Liver (tissue), 10 donors: ENCODE measurements at places on chromosomes 1 and 21. TPM values are rescaled to one million over a fixed set of nuclear protein-coding genes. Genes with fewer than 3 reads are reported as not detected.

GJB4 gene
- not detected for total RNA-seq

- no peak for DNase-seq
Observed at GRCh38 chr21:44461005-44461404, 5.7 kb downstream of the LRRC3 start.

DNA sequence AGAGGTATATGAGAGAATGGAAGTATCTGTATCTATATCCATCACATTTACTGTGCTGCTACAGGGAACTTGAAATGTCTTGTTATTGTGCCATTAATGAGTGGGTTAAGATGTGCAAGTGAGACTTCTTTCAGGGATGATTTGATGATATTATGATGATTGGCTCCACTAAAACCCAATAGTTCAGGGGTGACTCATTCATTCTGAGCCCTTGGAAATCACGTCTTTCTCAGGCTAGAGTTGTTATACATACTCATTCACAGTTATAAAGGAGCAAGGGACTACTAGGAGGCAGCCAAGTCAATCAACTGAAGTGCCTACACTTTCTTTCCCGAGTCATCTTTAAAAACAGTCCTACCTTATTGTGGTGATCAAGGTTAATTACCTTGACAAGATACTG, 1109.8 kb upstream of the B3GALT2 start:
- DNase-seq, result no peak

CLIC6 gene
- total RNA-seq, result 0.59 TPM

REN gene
- 0.05 TPM for total RNA-seq

DNA sequence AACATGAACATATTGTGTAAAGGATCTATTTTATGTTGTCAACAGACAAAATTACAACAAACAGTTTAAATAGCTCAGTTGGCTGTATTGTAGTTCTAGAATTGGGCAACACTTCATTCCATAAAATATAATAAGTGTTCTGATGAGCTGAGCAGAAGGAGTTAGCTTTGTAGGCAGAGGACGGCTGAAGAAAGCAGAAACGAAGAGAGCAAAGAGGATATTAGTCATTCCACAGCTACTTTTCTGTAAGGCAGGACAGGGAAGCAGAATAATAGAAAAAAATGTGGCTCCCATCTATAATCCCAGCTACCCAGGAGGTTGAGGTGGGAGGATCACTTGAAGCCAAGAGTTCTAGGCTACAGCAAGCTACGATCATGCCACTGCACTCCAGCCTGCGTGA, 20.2 kb upstream of the IVNS1ABP start:
- no peak for DNase-seq

HSD3B2 gene
- total RNA-seq, result 0.25 TPM

KRTAP19-1 gene
- total RNA-seq, result not detected

DNA sequence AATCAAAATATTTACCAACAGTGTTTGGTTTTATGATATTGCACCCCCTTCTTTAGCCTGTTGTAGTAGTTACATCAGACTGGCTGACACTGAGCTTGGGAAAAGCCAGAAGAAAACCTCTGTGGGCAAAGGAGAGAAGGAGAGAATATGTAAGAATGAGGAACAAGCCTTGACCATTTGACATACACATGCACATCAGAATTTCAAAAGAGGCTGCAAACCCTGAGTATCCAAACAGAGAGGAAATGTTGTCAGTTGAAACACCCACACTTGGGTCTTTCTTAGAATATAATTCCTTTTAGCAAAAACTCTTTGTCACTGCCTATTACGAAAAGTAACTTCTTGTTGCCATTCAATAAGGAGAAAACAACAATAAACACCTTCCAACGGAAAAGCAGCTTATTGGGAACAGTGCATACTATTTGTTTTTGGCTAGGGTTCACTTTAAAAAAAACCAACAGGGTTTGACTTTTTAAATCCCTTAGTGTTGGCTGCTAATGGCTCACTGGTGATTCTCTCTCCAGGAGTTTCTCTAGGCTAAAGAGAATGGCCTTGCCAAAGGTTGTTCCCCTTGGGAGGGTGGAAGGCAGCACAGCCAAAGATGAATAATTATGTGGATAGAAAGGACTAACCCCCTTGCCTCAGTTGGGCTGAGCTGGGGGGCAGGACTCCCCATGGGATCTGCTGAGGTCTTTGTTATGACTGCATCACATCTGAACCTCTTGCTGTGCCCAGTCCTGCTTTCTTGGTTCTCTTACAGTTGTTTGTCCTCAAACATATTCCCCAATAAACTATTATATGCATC, 48.9 kb downstream of the GORAB start:
- DNase-seq, result no peak

CHRNB2 gene
- under 0.01 TPM for total RNA-seq

DNA sequence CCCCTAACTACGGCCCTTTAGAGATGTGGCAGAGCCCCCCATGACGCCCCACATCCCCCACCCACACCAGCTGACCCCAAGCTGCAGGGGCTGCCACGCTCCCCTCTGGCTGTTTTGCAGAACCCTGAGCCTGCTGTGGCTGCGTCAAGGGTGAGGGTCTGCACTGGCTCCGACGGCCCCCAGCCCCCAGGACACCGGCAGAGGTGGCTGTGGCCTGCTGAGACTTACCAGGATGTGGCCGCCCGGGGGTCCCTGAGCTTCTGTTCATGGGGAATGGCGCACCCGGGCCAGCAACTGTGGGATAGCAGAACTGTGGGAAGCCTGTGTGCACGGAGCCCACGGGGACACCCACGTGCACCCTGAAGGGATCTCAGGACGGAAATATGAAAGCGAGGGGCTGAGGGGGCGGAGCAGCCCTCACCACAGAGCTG, 12.8 kb upstream of the RNF223 start:
- DNase-seq, result no peak

- DNase-seq, result no peak
Observed at GRCh38 chr21:34793471-34793870, 124.7 kb downstream of the CLIC6 start.

TESK2 gene
- 6.6 TPM for total RNA-seq

RAVER2 gene
- total RNA-seq, result 6.7 TPM

DNA sequence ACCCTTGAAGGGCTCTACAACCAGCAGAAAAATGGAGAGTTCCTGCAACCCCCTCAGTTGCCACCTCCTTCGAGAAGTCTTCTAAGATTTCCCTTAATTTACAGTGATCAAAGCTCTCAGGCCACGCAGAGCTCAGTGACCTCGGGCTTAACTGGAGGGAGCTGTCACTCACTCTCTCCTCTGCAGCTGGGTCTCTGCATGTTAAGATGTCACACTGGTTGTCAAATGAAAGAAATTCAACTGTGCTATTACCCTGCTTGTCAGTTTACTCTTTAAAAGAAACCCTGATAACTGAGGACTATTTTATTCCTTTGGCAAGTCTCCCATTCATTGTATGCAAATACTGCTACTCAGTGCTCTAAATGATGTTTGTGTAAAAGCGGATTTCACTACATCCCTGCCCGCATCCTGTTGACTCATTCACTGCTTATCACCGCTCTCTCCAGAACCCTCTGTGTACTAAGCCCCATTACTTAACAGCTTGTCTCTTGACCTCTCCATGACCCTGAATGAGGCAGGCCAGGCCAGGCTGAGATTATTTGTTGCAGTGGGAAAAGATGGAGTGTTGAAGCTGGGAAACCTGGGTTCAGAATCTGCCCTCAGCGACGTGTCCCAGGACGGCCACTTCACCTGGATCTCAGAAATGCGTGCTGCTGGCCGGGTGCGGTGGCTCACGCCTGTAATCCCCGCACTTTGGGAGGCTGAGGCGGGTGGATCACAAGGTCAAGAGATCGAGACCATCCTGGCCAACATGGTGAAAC, 13.7 kb downstream of the DHRS3 start:
- DNase-seq, result no peak

DNA sequence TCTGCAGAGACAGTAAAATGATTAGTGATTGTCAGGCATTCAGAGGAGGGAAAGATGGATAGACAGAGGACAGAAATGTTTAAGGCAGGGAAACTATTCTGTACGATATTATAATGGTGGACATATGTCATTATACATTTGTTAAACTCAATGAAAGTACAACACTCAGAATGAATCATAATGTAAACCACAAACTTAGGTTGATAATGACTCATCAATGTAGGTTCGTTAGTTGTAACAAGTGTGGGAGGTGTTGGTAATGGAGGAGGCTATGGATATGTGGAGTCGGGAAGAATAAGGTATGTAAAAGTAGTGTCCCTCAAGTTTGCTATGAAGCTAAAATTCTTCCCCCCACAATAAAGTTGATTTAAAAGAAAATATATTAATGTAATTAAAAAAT, 455.0 kb downstream of the BRINP3 start:
- DNase-seq, result no peak

RXRG gene
- total RNA-seq, result 0.42 TPM

DNA sequence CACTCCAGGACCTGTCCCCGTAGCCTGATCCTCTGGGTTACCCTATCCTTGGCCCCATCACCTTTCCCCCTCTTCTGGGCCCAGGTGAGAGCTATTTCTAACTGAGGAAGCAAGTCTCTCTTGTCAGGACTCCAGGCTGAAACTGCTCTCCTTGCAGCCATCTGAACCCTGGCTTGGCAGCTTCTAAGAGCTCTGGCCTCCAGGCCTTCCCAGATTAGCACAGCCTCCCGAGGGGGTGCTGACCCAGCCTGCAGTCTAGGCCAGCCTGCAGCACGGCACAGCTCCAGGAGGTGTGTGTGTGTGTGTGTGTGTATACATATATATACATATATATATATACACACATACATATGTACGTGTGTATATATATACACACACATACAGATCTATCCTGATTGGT, 17.4 kb downstream of the CACNA1S start:
- no peak for DNase-seq

DNA sequence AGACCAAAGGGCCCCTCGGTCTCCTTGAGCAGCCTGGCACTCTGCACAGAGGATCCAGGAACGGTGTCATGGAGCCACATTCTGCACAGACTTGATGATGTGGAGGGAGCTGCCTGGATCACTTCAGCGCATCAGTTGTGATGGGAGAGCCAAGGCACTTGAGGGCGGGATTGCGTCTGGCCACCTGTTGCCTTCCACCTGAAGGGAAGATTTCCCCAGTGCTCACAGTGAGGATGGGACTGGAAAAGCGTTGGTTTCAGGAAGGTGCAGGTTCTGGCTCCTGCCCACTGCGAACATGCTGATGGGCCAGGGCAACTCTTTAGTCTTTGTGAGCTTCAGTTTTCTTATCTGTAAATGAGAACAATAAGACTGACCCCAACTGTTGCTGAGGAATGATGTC, 2.6 kb downstream of the RER1 start:
- no peak for DNase-seq

DSTYK gene
- 9.9 TPM for total RNA-seq

- no peak for DNase-seq
Observed at GRCh38 chr1:13784971-13785370, 85.0 kb downstream of the PRDM2 start.

DNA sequence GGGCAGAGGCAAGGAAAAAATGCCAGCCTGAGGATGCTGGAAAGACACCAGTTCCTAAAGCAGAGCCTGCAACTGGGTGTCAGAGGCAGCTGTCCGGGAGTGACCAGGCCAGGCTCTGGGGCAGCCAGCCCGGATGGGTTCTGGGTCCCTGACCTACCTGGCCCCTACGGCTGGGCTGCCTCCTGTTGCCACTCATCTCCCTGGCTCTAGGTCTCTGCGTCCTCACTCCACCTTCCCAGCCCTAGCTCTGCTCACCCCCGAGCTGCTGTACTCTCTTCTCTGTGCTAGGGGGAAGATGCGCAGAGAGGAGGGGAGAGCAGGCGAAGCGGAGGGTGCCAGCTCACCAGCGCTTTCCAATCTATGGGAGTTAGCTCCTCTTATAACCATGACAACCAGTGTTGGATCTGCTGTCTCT, 9.0 kb downstream of the ARHGEF2 start:
- no peak for DNase-seq

- no peak for DNase-seq
Observed at GRCh38 chr1:173410133-173410793, 66.9 kb upstream of the PRDX6 start.

DNA sequence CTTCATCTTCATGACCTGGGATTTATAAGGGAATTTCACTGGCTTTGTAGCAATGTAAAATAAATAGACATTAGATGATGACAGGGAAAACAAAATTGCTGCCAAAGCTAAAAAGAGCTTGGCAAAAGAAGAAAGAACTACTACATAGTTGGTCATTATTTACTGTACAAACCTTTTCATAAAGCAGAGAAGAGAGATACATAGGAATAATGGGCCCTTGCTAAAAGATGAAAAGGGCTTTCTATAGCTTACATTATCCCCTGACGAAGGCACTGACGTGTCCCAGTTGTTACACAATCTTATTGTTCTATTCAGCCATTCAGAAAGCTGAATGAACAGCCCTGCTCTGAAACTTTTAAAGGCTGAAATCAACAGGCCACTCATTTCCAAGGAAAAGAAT, 57.1 kb downstream of the ZC3H11B start:
- DNase-seq, result no peak

C8B gene
- 151 TPM for total RNA-seq

DNA sequence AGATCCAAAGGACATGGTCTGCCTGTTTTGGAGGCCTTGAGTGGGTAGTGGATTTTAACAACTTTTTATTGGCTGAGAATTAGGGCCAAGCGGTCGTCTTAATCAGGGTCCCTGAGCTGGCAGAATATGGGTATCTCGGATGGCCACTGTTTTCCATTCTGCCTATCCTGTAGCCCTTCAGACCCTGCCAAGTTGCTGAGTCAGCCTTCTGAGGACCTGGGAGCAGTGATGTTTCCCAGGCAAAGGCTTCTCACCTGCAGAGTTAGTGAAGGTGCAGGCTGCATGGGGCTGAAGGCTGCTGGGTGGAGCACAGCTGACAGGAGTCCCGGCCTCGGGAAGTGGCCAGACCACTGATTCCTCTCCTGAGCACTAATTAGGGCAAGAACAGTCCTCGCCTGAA, 11.4 kb downstream of the RASSF5 start:
- DNase-seq, result no peak

SYT11 gene
- total RNA-seq, result 1.2 TPM
